Stimulated activated CD8-positive, alpha-beta memory T cell treated with anti-CD3 and anti-CD28 coated beads, Interleukin-4, amount 100 ng/mL, for 1 hour (primary cell): ENCODE measurements at places on chromosomes 3 and 15.

DNA sequence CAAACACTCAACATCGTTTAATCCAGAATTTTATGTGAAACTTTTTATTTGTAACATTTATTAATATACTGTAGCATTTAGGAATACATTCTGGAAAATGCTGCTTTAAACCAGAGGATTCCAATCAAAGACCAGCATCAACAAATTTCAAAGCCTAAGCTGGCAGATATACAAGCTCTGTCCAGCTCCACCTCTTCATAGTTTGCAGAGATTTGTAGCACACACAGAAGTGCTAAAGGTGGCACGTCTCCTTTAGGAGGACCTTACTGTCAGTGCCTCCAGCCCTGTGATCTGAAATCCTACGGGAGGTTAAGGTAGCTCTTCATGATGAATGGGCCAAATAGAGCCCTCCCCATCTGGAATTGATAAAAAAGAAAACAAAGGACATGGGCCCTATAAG is 329.7 kb upstream of the NECTIN3 start:
- DNase-seq, result no peak

- no peak for DNase-seq
Measured at GRCh38 chr3:135097276-135097946, 302.4 kb downstream of the EPHB1 start.

- DNase-seq, result no peak
Measured at GRCh38 chr15:74727727-74728126, 2.4 kb upstream of the CYP1A1 start.

DNA sequence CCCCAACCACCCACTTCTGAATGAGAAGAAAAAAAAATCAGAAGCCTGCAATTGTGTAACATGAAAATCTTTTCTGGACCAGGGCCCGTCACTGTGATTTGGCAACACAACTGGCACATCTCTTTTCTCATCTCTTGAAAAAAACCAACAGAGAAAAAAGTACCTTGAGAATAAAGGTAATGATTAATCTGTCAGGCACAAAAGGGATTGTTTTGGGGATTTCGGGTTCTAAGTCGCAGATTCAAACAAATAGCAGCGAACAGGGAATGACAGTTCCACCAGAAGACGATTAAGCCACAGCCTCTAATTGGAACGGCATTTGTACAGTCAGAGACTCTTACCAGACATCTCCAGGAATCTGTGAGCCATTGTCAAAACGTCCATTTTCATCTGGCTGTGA is at the start of gene AQP9:
Gene AQP9, plus strand, starts transcription at position 276 of the 400 bp plus-strand sequence. CDS start 185 bp downstream, outside the sequence.
- no peak for DNase-seq

GRCh38 chr3:149266736-149267135 is 45.1 kb upstream of the CP start:
- no peak for DNase-seq

DNA sequence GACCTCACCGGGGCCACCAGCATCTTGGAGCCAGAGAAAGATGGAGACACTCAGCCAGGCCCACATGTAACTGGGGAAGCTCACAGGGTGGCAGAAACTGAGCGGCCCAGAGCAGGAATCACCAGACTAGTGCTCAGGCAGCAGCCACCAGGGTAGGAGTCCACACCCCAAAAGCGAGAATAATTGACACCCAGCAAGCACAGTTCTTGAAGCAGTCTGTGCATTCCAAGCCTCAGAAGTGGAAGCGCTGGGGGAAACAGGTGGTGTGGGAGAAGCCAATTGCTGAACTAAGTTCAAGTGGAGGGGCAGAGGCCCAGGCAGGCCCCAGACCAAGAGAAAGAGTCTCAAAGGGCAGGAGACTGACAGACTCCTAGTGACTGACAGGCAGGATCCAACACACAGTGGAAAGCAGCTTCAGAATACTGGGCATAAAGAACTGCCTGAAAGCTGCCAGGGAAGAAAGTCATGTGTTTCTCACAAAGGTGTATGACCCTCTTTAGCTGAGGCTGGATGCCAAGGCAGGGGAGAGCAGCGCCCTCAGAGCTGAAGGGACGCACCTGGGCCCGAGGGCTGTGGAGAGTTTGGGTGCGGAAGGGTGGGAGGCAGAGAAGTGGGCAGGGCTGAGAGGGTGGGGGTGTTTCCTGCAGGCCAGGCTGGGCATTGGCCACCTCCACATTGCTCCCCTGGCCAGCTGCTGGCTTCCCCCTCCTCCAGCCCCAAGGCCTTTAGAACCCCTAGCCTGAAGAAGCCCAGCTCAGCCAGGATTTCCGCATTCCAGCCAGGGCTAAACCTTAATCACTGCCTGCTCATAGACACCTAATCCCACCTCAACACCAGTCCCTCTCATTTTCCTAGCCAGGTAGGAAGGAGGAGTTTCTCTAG is 7.7 kb downstream of the NT5DC2 start:
- DNase-seq, result no peak

DNA sequence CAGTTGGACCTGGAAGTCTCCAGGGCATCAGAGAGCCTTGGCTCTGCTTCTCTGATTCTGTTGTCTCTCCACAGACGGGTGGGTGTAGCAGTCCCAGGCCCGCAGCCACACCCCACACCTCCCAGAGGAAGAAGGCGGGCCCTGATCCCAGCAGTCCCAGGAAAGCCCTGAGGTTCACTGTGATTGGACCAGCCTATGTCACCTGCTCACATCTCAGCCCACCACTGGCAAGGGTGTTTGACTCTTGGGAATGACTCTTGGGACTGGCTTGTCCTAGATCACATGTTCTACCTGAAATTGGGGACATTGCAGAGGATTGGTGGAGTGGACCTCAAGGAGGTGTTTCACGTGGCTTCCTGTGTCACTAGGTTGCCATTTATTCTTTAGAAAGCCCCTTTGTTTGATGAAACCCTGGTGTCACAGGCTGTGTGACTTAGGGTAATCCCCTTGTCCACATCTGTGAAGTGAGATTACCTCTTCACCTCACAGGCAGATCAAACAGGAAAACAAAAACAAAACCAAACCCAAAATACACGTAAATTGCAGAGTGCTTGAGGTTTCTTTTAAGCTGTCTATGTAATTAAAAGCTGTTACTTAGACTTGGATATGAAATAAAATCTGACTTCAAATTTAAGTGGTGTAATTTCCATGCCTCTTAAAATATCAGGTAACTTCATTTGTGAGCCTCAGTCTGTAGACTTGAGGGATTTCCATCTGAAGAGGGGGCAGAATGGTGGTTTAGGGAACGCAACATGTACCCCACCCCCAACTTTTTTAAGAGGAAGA is 26.7 kb downstream of the FLNB start:
- DNase-seq, result no peak

- DNase-seq, result no peak
Measured at GRCh38 chr15:33111041-33111451, 83.5 kb downstream of the FMN1 start.

- no peak for DNase-seq
Measured at GRCh38 chr3:128473180-128473519, 6.5 kb upstream of the DNAJB8 start.

- DNase-seq, result no peak
Measured at GRCh38 chr3:10025205-10026083, 793 bp upstream of the FANCD2 start.

DNA sequence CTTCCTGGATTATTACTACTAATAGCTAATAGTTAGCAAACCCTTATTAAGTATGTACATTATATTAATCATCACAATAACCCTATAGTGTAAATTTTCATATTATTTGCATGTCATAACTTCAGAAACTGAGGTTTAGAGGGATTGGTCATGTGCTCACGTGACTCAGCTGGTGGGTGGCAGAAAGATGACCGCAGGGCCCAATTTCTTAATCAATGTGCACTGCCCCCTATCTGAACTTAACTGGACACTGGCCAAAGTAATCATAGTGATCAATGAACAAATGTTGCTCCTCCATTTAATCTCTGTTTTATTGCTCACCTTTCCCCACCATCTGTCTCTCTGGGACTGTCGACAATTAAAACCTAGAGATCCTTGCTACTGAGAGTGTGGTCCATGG is 52.2 kb downstream of the PLD1 start:
- no peak for DNase-seq

DNA sequence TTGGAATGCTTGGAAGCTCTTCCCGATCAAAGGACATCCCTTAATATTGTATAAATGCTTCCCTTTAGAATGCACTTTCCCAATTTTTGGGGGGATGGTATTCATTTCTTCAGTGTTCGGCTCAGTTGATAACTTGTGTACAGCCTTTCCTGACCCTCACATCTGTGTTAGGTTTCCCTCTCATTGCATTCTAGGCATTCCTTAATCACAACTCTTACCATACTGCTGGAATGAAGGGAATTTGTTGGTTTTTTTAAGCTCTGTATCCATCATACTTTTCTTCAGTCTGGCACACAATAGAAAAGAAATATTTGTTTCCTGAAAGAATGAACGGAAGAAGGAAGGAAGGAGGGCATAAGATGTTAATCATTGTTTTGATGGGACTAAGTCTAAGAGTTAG is 119.5 kb downstream of the CHST2 start:
- no peak for DNase-seq

GRCh38 chr3:144774897-144775296 is 803.3 kb downstream of the DIPK2A start:
- no peak for DNase-seq

DNA sequence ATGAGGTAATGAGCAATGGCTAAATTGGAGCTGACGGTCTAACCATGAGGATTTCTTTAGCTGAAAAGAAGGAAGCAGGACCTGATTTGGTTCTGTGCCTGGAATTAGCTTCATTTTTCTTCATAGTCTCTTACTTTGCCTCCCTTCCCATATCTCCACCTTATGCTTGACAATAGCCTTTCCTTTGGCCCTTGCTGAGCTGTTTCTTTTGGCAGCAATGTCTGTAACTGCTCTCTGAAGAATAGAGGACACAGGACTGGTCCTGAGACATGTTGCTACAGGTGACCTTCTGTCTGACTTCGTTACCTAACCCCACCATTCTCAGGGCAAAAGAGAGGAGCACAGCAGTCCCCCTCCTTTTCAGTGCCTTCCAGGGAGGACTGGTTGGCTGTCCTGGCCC is 122.4 kb downstream of the SSR3 start:
- DNase-seq, result no peak

GRCh38 chr3:70111411-70111810 is 111.9 kb downstream of the SAMMSON start:
- DNase-seq, result no peak
